ENCODE measurements at places on chromosomes 6 and 20.

DNA sequence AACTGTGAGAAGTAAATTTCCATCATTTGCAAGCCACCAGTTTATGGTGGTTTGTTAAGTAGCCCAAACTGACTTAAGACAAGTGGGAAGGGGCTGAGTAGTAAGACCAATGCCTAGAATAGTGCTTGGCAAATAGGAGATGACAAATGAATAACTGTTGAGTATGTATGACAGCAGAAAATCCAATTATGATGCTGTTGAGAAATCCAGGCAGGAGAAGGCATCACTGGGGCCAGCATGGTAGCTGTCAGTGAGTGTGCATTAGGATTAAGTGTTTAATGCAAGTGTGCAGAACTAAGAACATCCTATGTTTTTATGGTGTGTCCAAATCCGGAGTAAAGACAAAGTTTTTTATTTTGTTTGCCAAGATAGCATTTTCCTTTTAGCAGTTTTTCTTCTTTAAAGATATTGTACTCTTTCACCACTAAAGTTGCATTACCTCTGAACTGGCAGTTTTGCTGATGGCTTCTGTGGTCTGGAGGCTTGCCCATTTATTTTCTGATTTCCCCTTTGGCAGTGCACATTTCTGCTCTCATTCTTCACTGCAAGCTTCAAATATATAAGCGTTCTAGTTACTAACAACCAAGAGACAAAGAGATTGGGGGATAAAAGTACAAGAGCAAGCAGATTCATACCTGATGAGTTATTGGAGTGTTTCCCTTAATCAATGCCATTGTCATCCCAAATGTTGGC, 289.7 kb downstream of the KCNQ5 start:
- DNase-seq, result no peak

- no peak for DNase-seq
These were observed 145.6 kb downstream of the TBX18 start for GRCh38 chr6:84618836-84619235.

- DNase-seq, result no peak
These were observed 54.7 kb downstream of the TRAF3IP2 start for GRCh38 chr6:111550953-111551352.

GRCh38 chr20:62156592-62157386, 13.2 kb downstream of the SS18L1 start:
- DNase-seq, result no peak

DNA sequence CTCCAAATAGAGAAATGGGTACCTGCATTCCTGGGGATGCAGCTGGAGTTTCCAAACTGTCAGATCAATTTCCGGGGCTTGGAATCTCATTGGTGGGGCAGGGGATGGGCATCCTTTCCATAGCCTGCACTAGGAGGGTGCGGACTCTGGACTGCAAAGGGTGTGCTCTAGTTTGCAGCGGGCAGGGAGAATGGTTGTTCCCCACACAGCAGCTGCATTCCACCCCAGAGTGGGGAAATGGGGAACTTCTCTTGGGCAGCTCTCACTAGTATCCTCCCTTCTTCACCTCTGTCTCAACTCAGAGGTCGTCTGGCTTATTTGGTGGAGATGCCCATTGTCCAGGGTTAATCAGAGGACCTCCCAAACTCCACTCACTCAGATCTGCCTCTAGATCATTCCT, 34.5 kb upstream of the CDKN1A start:
- no peak for DNase-seq

DNA sequence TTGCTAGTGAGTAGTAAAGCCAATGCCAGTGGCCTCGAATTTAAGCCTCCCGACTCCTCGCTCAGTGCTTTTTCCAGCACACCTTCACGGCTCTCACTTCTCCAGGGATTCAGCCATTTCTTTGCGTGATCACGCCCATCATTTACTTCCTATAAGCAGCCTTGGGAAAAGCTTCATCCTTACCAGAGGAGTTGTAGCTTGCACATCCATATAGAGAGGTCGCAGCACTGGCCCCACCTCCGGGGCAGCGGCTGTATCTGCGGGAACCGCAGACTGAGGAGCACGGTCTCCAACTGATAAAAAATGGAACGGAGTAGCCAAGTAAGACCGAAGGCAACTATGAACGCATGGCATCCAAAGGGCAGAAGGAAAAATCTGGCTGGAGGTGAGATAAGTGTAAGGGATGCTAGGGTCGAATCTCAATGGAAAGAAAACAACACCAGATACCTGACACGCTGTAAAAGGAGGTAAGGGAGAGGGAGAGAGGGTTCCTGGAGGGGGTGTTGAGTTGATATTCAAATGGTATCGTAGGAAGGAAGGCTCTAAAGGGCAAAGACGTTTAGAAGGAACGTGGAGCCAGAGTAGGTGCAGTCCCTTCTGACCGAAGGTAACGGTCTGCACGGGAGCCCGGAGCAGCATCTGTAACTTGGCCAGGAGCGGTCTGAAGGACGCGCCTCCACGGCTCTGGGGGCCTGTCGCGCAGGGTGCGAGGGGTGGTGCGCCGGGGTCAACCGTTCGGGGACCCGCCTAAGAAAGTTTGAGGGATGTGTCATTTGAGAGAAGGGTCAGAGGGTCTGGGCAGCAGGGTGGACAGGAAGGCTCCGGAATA, 640 bp downstream of the NFS1 start:
- no peak for DNase-seq

GRCh38 chr6:52634211-52634610, 36.7 kb upstream of the TMEM14A start:
- DNase-seq, result no peak

GRCh38 chr6:163291622-163292021, 122.9 kb upstream of the QKI start:
- no peak for DNase-seq

GRCh38 chr20:36344517-36345132, 38.5 kb downstream of the DLGAP4 start:
- peak; percentile 15 for DNase-seq

- no peak for DNase-seq
These were observed 113.6 kb downstream of the RPP40 start for GRCh38 chr6:4890191-4890590.

GRCh38 chr20:14062786-14063185, 67.5 kb downstream of the MACROD2 start:
- no peak for DNase-seq
